EL (cell line): ENCODE measurements at places on chromosomes 1 and 21.

DNA sequence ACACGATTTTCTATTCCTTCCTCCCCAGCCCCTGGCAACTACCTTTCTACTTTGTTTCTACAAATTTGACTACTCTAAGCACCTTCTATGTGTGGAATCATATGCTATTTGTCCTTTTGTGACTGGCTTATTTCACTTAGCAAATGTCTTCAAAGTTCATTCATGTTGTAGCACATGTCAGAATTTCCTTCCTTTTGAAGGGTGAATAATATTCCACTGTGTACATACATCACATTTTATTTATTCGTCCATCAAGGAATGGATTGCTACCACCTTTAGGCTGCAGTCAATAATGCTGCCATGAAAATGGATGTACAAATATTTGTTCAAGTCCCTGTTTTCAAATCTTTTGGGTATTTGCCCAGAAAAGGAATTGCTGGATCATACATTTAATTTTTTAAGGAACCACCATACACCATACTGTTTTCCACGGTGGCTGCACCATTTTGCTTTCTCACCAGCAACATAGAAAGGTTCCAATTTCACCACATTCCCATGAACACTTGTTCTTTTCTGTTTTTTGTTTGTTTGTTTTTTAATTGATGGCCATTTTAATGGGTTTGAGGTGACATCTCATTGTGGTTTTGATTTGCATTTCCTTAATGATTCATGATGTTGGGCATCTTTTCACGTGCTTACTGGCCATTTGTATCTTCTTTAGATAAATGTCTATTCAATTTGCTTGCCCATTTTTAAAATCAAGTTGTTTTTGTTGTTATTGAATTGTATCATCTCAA lies 3.3 kb upstream of the PDZK1 start:
- DNase-seq, result no peak

- no peak for DNase-seq
Observed at GRCh38 chr1:60636946-60637345, 445.4 kb upstream of the NFIA start.

DNA sequence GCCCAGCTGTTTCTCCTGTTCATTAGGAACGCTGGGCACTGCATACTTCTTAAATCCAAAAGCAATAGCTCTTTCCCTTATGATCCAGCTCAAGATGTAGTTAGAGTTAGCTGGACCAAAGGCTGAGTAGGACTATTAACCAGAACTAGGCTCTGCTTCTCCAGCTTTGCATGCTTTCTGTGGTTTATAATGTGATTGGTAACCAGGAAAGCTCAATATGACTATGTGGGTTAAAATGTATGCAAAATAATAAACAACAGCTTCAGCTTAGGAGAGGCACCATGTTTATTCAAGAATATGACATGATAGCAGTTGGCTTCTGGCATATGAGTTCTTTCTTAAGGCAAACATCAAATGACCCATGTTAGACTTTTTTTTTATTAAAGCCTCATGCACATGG lies 73.8 kb downstream of the LYPLAL1 start:
- DNase-seq, result peak; percentile 2

DNA sequence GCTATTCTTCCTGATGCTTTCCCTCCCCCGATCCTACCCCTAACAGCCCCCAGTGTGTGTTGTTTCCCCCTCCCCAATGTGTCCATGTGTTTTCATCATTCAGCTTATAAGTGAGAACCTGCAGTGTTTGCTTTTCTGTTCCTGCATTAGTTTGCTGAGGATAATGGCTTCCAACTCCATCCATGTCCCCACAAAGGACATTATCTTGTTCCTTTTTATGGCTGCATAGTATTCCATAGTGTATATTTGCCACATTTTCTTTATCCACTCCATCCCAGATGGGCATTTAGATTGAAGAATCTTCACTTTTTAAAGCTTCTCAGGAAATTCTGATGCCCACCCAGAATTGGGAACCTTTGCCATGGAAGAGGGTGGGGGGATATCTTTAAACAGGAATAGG lies 19.0 kb upstream of the SLC2A1 start:
- DNase-seq, result no peak

DNA sequence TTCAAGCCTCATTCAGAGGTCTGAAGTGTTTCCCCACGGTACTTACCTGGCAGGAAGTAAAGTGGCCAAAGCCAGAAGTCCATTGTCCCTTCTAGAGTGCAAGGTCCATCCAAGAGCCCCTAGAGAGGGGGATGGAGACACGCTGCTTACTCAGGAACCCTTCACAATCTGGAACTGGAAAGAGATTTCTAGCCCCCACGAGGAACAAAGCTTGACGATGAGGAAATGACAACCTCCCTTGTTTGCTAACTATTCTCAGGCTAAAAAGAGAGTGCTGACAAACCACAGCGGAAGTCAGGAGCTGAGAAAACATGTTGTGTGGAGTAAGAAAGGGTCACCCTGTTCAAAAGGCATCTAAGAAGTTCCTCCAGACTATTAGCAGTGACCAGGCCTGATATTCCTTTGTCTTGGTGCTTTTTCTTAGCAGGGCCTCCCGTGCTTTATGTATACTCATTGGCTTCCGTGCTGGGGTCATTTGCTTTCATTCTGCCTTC lies at the start of gene FCMR:
Gene FCMR, minus strand, starts transcription at position 170 of the 494 bp plus-strand sequence. Its CDS starts 87 bp downstream, at position 83.
- no peak for DNase-seq

DNA sequence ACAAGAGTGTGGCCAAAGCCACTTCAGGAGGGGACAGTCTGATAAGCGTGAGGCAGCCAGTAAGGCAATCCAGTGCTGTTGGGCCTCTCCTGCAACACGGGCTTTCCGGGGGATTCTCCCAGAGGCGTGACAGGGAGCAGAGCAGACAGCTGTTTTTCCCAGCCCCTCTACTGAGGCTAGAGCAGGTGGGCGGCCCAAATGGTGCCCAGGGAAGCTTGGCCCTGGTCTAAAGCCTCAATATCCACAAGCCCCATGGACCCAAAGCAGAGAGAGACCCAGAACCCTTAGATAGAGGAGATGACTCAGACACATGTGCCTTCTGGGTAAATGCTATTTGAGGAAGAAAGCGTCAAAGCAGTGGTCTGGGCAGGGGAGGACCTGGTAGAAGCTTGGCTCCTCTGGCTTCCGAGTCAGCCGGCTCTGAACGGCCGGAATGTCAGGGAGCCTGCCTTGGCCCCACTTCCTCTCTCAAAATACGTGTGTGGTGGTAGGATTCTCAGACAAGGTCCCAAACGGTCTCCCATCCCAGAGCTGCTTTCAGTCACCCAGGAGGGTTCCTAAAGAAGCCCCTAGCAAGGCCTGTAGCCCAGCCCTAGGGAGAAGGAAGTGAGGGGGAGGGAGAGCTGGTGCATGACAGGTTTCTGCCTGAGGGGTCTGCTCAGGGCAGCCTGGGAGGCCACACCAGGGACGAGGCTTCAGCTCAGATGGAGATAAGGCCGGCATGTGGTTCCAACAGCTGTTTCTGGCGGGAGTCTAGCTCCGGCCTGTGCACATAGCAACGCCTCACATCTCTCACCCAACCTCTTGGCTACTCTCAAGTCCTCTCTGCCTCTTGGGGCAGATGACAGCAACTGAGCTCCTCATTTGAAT lies 28.8 kb downstream of the PIK3C2B start:
- DNase-seq, result no peak

DNA sequence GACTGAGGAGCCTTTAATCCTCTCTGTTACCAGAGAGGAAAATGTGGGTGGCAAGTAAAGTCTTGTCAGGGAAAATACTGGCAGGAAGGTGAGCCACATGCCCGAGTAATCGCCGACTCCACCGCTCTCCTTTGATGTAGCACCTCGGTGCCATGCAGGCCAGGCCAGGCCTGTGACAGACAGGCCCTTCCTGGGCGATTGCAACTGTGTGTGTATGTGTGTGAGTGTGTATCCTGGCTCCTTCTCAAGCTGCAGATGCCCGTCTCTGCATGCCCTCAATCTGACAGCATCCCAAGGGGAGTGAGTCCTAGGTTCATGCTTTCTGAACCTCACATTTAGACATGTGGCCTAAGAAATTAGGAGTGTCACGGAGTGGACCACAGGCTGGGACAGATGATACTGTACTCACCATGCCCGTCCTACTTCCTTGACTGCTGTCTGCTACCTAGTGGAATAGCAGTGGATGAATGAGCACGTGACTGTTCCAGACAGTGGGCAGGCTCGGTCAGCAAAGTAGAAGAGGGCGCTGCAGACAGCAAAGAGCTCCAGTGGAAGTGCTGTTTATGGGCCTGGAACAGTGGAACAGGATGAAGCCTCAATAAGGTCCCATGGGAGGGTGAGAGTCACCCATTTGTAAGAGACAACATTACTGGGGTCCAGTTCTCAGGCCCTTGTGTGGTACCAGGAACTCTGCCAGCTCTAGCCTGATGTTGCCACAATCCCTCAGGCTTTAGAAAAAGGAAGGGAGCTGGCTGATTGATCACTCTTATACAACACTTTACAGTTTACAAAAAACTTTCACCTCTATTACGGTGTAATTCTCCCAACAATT lies 25.3 kb downstream of the SERTAD4 start:
- DNase-seq, result no peak

GRCh38 chr1:64038965-64039364 lies 164.5 kb upstream of the UBE2U start:
- DNase-seq, result peak; percentile 31

DNA sequence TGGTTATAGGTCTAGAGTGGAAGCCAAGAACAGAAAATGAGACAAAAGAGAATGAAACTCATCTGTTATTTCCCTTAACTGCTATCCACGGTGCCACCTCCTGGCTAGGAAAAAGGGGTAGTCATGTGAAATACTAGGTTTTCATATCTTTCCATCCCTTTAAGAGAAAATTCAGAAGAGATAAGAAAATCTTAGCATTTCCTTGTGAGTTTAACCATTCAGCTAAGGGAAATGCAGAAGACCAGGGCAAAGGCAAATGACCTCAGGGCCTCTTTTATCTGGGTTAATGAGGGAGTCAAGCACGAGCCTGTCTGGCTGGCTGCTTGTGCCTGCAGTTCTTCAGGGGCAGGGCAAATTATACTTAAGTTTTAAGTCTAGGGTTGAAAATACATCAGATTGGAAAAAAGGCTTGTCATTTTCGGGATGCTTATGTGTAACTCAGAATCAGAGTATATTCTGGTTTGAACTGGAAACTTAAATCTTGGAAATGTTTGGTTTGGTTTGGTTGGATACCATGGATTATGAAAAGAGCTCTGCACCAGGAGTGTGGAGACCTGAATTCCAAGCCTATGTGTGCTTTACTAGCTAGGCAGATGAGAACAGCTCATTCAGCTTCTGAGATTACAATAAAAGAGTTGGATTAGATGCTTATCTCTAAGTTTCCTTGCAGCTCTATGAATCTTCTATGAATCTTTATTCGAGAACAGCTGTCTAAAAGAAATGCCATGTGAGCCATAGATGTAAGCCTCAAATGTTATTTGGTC lies 19.9 kb downstream of the NIBAN1 start:
- DNase-seq, result peak; percentile 28

DNA sequence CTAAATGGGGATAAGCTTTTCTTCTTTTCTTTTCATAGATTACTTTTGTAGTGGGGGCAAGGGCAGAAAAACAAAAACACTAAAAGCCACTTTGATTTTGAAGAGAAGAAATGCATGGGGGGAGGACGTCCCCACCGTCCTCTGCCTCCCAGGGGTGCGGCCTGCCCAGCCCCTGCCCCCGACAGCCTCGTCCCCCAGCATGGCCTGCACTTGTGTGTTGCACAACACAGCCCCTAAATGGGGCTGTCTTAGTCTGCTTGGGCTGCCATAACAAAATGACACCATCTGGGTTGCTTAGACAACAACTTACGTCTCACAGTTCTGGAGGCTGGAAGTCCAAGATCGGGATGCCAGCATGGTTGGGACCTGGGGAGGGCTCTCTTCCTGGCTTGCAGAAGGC lies 57.3 kb upstream of the TMEM51 start:
- DNase-seq, result no peak

GRCh38 chr1:183327434-183328290 lies 90.5 kb downstream of the NMNAT2 start:
- no peak for DNase-seq

- peak; percentile 41 for DNase-seq
Observed at GRCh38 chr1:110118636-110119396, 6.6 kb downstream of the UBL4B start.

GRCh38 chr1:67771749-67772148 lies 61.5 kb downstream of the GNG12 start:
- peak; percentile 35 for DNase-seq

DNA sequence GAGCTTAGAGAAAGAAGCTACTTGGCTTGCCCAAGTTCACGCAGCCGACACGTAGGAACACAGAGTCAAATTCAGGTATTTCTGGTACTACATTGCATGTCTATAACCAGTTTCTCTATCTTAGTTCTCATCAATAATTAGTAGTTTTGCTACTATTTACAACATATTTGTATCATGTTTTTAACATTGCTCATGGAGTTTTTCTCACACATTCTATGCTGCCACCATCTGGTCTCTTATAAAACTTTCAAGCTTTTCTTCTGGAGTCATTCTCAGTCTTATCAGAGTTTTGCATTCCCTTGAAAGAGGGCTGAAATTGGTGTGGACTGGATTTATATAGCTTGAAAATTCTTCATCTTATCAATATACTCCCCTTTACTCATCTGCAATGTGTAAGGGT lies 118.8 kb upstream of the PALMD start:
- peak; percentile 21 for DNase-seq

- DNase-seq, result no peak
Observed at GRCh38 chr1:60444680-60445079, 371.1 kb upstream of the C1orf87 start.

GRCh38 chr1:193476748-193477147 lies 290.3 kb upstream of the B3GALT2 start:
- DNase-seq, result no peak

DNA sequence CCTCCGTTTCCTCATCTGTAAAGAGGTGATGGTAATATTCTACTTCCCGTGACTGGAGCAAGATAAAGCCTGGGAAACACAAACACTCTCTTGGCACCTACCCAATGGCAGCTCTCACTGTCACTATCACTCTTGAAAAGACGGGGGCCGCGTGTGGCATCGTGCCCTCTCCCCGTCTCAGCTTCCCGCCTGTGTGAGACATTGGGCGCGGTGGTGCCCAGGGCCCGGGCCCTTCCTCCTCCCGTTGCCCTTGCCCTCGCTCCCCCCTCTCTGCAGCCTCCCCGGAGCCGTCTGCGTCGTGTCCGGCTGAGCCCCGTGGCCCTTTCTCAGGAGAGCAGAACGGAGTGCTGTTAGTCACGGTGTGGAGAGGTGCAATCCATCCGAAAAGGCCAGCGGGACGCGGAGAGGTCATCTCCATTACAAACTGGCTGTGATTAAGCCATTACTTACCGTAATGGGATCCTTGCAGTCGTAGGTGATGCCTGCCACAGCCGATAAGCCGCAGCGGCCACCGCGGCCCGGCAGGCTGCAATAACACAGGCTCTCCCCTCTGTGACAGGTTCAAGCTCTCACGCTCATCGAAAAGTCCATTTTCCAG lies 156.4 kb upstream of the ZC3H12A start:
- DNase-seq, result no peak

DNA sequence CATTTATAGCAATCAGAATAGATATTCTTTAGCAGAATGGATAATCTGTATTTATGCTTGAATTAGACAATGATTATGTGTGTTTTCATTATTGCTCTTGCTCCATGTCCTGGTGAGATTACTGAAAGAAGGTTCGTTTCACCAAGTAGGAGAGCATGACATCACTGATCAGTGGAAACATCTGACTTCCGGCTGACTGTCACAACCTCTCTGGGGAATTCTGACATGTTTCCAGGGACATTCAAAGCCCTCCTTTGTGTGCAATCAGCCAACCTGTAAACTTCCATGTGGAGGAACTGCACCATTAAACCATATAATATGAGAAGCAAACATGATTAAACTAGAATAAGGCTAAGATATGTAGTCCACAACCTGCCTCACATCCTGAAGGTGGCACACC lies 424.8 kb upstream of the ADGRL4 start:
- DNase-seq, result no peak
